ENCODE measurements at places on chromosomes 6 and 20. TPM values are rescaled to one million over a fixed set of nuclear protein-coding genes. Genes with fewer than 3 reads are reported as not detected.

The PHACTR1 gene
- 38.5 TPM for polyA plus RNA-seq

The CCDC28A gene
- polyA plus RNA-seq, result 23.2 TPM

The OPN5 gene
- not detected for polyA plus RNA-seq

The TP53TG5 gene
- 4.8 TPM for polyA plus RNA-seq

The CDS2 gene
- 40.9 TPM for polyA plus RNA-seq

The SLC24A3 gene
- polyA plus RNA-seq, result 4.4 TPM

The SRMS gene
- not detected for polyA plus RNA-seq

The SMIM29 gene
- polyA plus RNA-seq, result 92.4 TPM

The ARHGAP18 gene
- 0.63 TPM for polyA plus RNA-seq

The VGLL2 gene
- not detected for polyA plus RNA-seq

The MC3R gene
- not detected for polyA plus RNA-seq

The MTHFD1L gene
- 17.4 TPM for polyA plus RNA-seq

The TOX2 gene
- 39.5 TPM for polyA plus RNA-seq

GRCh38 chr6:43434001-43434840 lies 6.9 kb downstream of the ABCC10 start:
- no peak for DNase-seq

DNA sequence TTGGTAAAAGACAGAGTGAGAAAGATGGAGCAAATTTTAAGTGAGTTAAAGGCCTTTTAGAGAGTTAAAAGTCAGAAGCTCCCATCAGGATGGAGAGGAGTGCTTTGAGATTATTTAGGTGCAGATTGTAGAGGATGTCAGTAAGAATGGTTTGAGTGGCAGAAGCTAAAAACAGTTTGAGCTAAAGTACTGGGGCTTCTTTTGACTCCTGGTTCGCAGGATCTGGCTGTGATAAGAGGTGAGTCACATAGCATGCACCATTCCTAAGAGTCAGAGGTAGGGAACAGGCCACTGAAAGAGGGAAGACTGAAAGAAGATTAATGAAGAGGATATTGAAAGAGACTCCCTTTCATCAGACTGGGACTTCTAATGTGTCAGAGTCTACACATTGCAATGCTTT lies 1047.9 kb upstream of the MAP3K7 start:
- no peak for DNase-seq

GRCh38 chr20:40100261-40100660 lies 588.8 kb downstream of the MAFB start:
- DNase-seq, result no peak

DNA sequence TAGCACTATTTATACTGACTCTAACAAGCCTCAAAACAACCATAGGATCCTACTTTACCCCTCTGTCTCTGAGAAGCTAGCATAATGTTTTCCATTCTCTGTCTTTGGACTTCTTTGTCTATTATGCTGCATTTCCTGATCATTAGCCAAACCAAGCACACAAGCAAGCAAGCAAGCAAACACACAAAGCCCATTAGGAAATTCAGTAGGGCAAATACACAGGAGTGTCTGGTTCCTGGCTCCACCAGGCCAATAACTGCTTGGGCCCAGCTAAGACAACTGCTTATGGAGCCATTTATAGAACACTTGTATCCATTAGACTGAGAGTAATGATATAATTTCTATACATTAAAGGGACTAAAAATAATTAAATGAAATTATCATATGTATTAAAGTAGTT lies 952.9 kb upstream of the EPHA7 start:
- DNase-seq, result no peak

DNA sequence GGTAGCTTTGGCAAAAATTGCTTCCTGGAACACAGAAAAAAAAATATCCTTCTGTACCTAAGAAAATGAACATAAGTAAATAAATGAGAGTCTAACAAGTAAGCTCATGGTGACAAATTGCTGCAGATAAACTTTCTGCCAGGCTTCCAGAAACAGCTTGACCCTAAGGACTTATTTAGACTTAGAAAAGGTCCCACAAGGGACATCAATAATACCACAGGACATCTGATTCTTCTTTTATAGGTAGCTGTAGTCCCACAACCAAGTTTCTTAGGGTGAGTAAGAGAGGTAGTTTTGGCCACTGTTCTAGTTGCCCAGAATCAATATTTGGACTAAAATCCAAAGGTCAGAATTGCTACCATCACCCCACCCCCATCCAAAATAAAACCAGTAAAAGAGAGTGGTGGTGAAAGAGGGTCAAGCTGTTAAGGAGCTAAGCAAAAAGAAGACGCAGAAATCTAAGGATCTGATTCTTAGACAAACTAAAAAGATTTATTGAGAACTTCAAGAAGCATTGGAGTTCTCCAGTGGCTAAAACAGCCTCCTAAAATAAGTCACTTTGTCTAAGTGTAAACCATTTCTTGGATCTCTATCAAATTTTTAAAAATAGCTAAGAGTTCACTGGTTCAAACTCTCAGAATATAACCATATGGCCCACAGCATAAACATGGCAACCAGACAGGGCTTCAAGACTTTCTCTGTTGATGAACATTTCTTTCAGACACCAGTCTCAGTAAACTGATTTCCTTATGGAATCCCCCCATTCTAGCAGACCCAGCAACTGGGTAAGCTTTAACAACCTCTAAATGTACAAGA lies 180.6 kb downstream of the PTPRK start:
- DNase-seq, result no peak

- DNase-seq, result peak; percentile 67
Measured at GRCh38 chr6:43070028-43070632, 6.0 kb upstream of the PTK7 start.

GRCh38 chr6:166624275-166624674 lies 2.8 kb downstream of the RPS6KA2 start:
- no peak for DNase-seq

DNA sequence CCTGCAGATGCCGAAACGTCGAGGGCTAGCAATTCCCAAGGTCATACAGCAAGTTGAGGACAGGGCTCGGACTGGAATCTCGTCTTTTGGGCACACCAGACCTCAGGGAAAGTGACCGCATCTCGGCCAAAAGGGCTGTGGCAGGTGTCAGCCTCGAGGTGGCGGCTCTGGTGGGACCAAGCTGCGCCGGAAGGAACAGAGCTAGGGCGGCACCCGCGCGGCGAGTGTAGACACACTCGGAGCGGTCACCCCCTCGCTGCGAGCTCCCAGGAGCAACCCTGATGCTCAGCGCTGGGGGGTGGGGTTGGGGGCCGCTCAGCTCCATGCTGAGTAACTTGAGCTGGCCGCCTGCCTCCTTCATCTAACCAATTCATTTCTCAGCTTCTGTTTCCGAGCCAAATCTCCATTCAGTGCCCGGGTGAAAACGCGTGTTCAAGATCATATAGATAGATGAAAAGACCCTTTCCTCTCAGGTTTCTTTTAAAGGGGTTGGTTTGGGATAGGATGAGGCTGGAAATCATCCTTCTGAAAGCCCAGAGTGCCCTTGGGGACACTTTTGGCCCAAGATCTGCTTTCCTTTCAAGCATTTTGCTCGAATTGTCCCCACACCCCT lies 2.2 kb upstream of the TUBB2B start:
- DNase-seq, result peak; percentile 94

GRCh38 chr6:16392010-16392409 lies 153.6 kb downstream of the GMPR start:
- DNase-seq, result no peak

DNA sequence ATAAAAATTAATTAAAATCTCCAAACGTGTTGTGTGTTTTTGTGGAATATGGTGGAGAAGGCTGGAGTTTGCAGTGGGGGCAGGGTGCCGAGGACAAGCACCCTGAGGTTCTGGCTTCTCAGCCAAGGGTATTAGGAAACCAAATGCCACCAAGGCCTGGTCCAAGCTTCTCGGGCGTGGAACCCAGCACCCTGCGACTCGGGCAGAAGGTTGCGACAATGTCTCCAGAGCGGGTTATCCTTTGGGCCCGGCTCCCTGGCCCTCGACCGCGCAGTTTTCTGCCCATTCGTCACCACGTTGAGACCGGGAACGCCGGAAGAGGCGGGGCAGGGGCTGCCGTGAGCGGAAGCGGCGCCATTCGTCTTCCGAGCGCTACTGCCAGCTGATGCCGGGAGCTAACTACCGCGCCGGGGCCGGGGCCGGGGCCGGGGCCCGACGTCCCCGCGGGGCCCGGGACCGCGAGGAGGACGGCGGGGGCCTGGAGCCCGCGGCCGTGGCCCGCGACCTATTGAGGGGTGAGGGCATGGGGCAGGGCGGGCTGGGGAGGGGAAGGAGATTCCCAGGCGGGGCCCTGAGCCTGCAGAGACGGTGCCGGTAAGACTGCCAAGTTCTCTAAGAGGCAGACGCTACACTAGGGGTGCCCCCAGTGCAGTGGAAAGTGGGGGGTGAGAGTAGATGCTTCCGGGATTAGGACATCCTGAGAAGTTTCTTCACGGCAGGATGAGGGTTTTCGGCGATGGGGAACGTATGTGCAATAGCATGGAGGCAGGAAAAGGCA lies at the start of gene RRP36:
RRP36 (plus strand) TSS at position 354 of the 778 bp plus-strand sequence; CDS start at position 386, 32 bp downstream.
- DNase-seq, result peak; percentile 86

- peak; percentile 88 for DNase-seq
Measured at GRCh38 chr20:23937303-23938117, 51.1 kb downstream of the GGTLC1 start.

GRCh38 chr6:136989571-136990241 lies 55.1 kb downstream of the IL20RA start:
- peak; percentile 65 for DNase-seq

DNA sequence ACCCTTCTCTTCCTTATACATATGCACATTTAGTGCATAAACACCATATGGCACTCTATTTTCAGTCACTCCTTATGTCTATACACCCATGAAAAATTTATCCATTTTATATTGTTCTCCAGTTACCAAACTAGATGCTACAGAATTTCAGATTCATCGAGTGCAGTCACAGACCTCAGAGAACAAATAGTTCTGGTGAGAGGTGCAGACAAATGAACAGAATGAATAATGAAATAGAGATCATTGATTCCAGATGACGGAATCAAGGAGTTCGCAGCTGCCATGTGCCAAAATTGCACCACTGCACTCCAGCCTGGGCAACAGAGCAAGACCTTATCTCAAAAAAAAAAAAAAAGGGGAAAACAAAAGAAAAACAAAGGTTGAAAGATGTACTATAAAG lies 214.8 kb upstream of the CEP162 start:
- no peak for DNase-seq

DNA sequence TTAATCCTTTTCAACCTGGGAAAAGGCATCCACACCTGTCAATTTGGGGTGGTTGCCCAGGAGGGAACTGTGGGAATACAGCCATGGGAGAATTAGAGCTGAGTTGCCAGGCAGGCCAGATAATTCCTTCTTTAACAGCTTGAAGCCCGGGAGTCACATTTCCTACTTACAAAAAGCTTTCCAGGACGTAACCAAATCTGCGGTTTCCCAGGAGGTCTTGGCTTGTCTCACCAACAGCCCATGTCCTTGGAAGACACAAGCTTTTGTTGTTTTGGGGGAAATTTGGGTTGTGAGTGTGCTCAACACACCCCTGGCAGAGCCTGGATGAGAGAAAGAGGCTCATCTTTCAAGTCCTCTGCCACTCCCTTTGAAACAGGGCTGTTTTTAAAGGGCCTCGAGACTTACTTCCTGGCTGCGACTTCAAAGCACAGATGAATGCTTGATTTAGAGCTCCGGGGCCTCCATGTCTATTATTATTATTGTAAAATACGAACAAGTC lies 465.9 kb upstream of the BTBD3 start:
- DNase-seq, result peak; percentile 23

- DNase-seq, result no peak
Measured at GRCh38 chr6:112241820-112242429, 12.4 kb downstream of the LAMA4 start.

DNA sequence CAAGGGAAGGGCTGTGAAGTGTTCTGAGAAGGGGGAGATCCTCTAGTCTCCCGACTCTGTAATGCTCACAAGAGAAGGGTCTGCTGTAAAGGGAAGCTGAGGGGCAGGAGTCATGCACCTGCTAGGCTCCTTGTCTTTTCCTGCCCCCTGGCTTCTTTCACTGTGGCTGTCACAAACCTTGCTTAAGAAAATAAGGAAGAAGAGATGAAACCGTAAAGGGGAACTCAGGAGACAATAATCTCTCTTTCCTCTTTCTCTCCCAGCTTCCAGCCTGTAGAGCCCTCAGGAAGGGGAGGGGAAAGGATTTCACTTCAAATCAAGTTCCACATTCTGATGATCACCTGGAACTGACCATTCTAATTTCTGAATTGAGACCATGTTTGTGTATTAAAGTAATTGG lies 26.3 kb downstream of the SLC13A3 start:
- DNase-seq, result no peak

DNA sequence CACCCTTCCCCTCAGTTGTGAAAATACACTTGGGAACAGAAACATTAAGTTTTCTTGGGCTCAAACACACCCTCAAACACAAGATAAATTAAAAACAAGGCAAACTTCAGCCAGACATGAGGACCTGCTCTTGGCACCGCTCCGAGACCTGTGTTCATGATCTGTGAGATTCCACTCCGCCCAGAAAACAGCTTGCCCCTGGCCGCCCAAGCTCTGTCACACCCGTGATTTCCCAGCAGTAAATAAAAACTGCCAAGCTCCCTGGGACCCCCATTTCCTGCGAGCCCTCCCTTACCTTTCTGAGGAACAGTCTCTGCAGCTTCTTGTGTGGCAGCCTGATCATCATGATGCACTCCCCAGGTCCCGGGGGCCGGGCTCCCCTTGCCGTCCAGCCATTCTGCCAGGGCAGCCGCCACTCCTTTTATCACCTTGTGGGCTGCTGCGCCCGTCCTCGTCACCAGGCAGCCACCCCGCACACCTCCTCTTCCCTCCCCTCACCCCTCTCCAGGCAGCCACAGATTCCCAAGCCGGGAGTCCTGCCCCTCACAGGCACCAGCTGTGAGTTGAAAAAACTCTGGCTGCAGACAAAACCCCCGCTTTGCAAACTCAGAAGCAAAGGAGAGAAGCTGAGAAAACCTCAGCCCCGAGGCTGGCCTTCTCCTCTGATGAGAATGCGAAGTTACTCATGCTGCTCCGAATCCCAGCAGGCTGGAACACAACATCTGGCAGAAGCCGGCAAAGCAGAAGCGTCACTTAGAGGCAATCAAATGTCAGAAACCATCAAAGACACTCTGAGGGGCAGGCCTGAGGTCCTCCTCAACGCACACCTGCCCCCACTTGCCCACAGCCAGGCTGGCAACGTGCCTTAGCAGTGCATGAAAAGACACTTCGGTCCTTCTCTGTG lies 130.4 kb upstream of the RPS6KA2 start:
- no peak for DNase-seq

GRCh38 chr6:44732243-44732642 lies 344.7 kb downstream of the CDC5L start:
- no peak for DNase-seq

DNA sequence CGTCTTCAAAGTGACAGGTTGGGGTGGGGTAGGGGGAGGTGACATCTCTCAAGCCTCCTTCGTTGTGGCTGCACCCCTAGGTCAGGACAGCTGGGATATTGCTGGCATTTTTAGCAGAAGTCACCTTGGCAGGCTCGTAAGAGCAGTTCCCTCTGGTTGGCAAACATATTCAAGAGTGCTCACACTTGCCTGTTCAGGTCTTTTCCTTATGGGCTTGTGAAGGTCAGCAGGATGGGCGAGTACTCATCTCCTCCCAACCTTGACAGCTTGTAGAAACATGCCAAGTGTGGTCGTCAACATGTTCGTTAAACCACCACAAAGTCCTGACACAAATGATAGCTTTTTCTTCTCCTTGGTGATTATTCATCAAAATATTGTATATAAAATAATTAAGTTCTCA lies 113.6 kb downstream of the HDGFL1 start:
- no peak for DNase-seq

GRCh38 chr6:85068221-85068620 lies 303.8 kb upstream of the TBX18 start:
- no peak for DNase-seq

Data from brain (organoid and tissue), 16 donors.